Activated naive CD8-positive, alpha-beta T cell treated with anti-CD3 and anti-CD28 coated beads, Interleukin-2, amount 50 U/mL, for 24 hours (primary cell): ENCODE measurements at places on chromosomes 3 and 15.

DNA sequence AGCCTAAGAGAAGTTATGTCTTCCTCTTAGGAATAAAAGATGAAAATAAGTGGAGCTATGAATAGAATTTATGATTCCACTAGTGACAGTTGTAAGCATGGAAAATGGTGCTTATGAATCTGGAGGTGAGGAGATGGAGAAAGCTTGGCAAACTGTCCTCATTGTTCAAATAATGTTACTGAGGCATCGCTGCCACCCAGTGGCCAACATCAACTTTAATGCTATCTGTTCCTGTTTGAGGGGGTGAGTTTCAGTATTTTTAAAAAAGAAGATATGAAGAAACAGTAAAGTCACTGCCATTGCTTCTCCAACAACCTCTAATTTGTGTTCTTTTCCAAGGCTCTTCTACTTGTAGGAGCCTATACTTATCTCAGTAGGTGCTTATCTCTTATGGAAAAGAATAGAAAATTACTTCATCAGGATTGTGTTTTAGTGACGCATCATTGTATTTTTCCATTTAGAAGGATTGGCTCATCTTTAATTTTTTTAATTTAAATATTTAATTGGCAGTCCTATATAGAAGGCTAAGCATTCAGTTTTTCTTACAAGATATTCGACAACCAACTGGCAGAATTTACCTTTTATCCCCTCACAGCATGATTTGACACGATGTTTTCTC is 260.4 kb upstream of the P2RY1 start:
- peak; percentile 16 for DNase-seq

DNA sequence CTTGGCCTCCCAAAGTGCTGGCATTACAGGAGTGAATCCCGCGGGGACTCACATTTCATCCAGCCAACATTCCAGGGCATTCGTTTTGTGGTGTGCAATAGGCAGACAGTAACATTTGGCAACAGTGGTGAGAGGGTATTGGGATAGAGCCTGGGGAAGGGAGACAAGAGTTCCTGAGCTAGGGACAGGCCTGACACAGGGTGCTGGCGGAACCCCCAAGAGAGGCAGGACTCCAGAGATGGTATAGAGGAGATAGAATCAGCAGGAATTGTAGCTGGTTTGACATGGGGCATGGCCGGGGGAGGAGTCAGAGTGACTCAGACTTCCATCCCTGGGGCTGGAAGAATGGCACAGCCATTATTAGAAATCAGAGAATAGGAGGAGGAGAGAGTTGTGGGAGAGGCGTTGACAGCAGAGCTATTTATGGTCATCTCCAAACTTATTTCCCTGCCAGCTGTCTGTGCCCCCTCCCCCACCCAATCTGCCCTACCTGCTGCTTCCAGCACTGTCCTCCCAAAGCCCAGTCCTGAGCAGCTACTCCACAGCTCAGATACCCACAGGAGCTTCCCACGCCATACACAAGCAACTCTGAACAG is 4.4 kb upstream of the IDH2 start:
- no peak for DNase-seq

DNA sequence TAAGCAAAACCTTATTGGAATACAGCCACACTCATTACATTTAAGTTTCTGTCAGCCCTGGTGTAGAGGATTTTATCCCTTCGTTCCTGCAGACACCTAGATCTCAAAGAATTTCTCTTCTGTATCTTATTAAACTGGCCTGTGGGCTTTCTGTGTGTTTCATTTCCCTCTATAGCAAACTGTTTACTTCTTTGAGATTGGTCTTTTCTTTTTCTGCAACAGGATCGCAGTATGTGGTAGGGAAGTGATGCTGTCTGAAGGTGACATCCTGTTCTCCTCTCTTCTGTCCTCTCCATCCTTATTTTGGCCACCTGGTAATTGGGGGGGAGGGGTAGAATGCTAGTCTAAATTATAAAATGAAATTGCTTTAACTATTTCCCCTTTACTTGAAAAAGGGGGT is 25.5 kb downstream of the ATP1B3 start:
- no peak for DNase-seq

GRCh38 chr3:66261355-66261754 is 40.6 kb downstream of the SLC25A26 start:
- no peak for DNase-seq

DNA sequence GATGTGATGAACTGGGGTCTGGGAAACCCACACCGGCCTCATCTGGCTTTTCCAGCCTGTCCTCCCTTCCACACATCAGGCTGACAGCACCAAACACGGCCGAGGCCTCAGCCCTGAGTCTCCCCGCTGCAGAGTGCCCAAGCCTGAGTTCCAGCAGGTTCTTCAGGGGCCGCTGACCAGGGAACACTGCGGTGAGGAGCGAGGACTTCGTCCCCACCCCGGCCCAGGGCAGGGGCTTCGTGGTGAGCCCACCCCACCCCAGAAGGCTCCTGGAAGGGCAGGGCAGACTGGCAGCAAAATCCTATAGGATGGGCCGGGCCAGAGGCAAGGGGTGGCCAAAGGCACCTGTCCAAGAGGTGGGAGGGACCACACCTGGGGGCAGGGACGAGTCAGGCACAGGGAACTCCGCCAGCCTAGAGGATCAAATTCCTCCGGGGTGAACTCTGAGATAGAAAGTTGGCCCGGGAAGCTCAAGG is at the start of gene SLC51A:
Gene SLC51A, plus strand, starts transcription at position 446 of the 476 bp plus-strand sequence. CDS start 179 bp downstream, outside the sequence.
- DNase-seq = no peak

GRCh38 chr3:159583662-159584061 is 405.0 kb upstream of the IL12A start:
- DNase-seq = no peak

- no peak for DNase-seq
Measured at GRCh38 chr15:77148191-77148590, 77.3 kb upstream of the TSPAN3 start.

GRCh38 chr3:171313702-171314101 is 146.5 kb downstream of the TNIK start:
- no peak for DNase-seq

DNA sequence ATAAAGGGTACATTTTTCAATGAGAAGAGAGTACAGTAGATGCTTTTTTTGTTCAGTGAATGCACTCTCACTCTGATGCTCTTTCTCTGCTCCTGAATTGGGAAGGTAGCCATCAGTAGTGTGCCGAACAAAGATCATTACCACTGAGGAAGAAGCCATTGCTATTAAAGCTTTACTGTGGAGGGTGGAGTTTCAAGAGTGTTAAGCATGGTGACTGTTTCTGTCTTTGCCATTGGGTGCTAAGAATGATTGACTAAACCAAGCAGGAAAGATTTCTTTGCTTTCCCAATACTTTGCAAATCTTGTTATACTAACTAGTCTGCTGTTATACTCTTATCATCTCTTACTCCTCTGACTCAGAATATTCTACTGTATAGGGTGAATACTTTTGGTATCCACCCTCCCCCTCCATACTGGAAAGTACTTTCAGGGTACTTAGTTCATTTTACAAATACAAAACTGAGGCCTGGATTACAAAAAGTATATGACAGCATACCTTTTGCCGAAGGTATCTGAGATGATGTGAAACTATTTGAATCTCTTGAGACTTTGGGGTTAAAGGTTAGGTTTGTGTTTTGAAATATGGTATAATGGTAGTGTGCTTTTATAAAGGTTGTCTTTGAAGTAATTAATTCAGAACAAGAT is 1.7 kb downstream of the RAB11A start:
- no peak for DNase-seq

DNA sequence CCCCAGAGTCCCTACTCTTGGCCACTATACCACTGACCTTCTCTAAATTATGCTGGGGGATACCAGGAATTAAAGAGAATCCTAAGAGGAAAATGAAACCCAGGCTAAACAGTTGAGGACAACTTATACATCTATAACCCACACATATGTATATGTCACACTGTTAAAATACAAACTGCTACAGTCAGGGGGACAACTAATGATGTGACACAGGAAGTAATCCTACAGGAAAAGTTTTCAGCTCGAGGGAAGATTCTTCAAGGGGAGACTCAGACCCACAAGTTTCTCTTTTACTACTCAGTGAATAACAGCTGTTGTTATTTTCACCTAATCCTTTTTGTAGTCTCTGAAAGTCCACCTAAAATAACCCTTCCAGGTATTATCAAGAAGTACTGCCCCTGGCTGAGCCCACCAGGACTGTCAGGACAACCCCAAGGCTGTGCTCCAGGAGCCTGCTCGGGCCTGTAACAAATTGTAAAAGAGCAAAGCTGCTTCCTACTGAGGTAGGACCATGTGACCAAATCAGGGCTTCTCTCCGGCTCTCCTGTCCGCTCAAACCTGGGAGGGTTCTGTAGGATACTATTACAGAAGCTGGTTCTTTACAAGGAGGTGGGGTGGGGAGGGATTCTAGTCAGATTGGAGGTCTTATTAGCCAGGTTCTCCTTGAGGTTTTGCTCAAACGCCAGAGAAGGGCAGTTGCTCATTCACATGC is 91.6 kb downstream of the SRGAP3 start:
- DNase-seq = no peak

- no peak for DNase-seq
Measured at GRCh38 chr15:26882112-26882511, 15.2 kb downstream of the GABRA5 start.

GRCh38 chr3:117047951-117048705 is 338.5 kb downstream of the TUSC7 start:
- no peak for DNase-seq

- no peak for DNase-seq
Measured at GRCh38 chr15:101052681-101053121, 133.5 kb downstream of the LRRK1 start.

GRCh38 chr3:182810574-182811268 is 17.4 kb downstream of the ATP11B start:
- no peak for DNase-seq

DNA sequence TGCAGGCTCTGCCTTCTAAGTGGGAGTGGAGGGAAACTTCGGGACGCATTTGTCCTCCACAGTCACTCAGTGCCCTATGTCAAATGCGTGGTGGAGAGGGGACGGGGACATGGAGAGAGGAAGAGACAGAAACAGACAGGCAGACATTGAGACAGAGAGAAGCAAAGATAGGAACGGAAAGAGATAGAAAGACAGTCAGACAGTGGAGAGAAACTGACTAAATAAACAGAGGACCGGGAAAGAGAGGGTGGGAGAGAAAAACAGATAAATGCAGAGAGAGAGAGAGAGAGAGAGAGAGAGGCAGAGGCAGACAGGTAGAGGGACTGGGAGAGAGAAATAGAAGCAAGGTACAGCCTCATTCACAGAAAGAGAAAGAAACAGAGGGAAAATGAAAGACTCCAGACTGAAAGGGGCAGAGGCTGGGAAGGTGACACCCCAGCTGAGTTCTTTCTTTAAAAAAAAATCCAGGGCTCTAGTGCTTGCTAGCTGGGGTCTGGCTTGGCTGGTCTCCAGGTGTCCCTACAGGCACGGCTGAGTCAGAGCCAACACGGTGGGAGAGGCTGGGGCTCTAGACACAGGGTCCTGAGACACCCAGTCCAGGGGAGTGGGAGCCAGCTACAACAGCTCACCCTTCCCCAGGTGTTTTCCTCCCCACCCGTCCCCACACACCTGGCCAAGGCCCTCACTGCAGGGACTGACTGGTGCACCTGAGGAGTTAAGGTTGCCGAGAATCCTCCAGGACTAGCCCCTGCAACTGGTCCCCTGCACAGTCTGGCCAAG is 506.1 kb upstream of the PROK2 start:
- DNase-seq = no peak

DNA sequence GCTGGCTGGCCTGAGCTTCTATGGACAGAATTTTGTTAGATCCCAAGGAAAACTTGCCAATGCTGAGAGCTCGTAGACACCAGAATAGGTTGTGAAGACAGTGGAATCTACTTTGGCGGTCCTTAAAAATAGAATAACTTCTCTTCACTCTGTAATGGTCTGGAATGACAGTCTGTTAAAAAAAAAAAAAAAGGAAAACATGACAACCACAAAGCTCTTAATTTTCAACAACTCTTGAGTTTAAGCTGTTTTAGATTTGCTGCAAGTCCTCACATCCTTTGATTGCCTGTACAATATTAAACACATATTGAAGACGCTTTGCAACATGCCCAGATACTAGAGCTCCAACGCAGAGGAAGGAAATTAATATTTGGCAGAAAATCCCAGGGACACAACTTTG is 122.8 kb upstream of the GALNT15 start:
- no peak for DNase-seq

DNA sequence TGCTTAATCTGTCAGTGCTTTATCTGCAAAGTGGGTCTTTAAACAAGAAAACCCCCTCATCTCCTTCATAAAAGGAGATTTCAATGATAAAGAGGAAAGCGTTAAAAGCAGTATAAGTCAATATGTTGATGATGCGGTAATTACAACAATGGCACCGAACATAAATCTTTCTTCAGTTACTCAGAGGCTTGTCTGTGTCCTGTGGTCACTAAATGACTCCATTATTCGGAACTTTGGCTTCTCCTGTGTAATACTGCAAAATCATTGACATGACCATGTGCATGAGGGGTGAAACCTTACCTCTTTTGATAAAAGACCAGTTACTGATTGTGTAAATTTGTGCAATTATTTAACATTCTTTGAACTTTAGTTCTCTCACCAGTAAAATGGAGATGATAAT is 4.8 kb upstream of the USP3 start:
- DNase-seq = no peak

DNA sequence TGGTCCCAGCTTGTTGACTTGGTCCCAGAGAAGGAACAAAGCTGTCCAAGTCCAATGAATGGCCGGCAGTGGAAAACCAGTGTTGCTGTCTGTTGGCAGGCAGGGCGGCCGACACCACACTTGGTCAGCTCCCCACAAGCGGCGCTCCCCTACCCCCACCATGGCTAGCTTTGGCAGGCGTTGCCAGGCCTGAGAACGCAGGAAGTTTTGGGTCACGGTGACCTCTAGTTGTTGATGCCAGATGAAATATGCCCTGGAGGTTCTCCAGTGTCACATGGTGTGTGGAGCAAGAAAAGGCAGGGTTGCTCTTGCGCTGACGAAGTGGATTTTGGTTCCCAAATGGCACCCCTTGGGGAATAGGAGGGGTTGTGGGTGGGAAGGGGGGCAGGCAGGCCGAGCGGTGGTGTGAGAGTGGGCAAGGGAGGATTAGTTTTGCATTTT is 72.7 kb upstream of the TPRG1 start:
- no peak for DNase-seq

DNA sequence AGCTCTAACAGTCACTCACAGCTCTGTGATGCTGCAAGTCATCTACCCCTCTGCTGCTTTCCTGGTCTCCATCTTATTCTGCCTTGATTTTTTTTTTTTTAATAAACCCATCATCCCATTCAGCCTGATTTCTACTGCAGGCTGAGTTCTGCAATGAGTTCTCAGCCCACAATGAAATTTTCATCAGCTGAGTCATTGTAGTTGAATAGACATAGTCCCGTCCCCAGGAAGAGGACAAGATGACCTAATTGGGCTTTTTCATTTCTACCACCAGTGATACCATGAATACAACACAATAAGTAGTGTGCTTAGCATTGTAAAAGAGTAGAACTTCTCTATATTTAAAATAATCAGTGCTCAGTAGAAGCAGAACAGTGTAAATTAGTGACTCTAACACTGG is 59.3 kb downstream of the C3orf85 start:
- DNase-seq = no peak

- DNase-seq = no peak
Measured at GRCh38 chr3:145188079-145188770, 972.8 kb downstream of the PLOD2 start.

- no peak for DNase-seq
Measured at GRCh38 chr15:90367576-90367975, 15.5 kb downstream of the ZNF774 start.

GRCh38 chr3:39284457-39284881 is 4.6 kb upstream of the CX3CR1 start:
- DNase-seq = no peak
